ENCODE measurements at places on chromosomes 2 and 18. TPM values are rescaled to one million over a fixed set of nuclear protein-coding genes. Genes with fewer than 3 reads are reported as not detected.

- peak; percentile 49 for DNase-seq
These were observed 49.3 kb upstream of the RAB6D start for GRCh38 chr2:131413148-131413747.

The THSD7B gene
- not detected for total RNA-seq

DNA sequence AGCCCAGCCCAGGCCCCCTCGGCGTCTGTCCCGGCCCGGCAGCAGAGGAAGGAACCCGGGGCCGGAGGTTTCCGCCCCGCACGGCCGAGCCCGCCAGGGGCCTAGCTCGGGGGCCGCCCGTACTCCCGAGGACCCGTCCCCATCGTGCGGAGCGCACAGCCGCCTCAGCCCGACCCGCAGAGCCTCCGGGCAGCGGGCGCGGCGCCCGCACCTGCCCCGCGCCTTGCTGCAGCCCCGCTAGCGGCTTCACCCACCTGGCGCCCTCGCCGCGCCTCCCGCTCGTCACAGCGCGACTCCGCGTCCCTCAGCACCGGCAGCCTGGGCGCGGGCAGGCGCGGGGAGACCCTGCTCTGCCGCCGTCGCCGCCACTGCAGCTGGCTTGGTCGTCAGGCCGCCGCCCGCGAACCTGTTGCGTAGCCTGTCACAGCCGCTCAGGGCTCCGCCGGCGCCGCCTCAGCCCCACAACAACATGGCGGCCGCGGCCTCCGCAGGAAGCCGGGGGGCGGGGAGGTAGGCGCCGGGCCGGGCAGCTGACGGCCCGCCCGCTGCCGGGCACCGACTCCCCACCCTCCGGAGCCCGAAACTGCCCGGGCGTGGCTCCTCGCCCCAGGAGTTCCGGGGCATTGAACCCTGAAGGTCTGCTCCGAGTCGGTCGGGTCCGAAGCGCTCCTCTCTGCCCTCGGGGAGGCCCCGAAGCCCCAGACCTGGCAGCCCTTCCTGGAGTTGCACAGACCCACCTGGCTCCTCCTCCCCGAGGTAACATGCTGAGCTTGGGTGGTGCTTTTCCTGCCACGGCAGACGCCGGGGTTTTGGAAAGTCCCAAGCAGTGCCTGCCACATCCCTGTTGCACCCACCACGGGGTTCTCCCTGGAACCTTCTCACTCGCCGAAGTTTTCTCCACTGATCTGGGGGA lies at the start of gene ITSN2:
Gene ITSN2, minus strand, starts transcription at position 487 of the 913 bp plus-strand sequence. CDS start 32,454 bp downstream, outside the sequence.
- DNase-seq = peak; percentile 89

GRCh38 chr2:99891428-99891780 lies 251.0 kb downstream of the AFF3 start:
- no peak for DNase-seq

The SKOR2 gene
- not detected for total RNA-seq

GRCh38 chr2:44244135-44244871 lies 31.0 kb upstream of the SLC3A1 start:
- DNase-seq = peak; percentile 83

GRCh38 chr2:145874466-145874865 lies 1354.5 kb upstream of the ZEB2 start:
- peak; percentile 14 for DNase-seq

GRCh38 chr18:22668496-22668895 lies 250.8 kb upstream of the CTAGE1 start:
- no peak for DNase-seq

DNA sequence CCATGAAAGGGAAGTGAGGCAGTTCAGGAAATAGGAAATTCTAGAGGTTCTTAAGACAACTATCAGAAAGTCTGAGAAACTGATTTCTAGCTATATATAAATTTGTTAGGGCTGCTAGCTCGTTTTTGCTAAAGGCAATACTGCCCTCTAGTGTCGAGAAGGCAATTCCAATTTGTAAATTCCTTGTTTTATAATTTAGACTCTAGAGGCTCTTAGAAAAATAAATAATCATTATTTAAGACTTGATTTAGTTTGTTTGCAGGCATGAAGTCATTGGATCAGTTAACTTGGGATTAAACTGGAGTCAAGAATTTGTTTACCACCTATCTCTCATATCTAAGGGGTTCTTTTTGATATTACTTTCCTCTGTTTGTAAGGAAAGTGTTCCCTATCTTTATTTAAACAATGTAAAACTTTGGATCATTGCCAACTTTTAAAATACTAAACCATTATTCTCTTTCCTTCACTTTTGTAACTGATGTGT lies 66.2 kb downstream of the ACVR2A start:
- peak; percentile 26 for DNase-seq

The ANKRD30BL gene
- not detected for total RNA-seq

GRCh38 chr2:156659694-156660093 lies 223.5 kb downstream of the GPD2 start:
- no peak for DNase-seq

DNA sequence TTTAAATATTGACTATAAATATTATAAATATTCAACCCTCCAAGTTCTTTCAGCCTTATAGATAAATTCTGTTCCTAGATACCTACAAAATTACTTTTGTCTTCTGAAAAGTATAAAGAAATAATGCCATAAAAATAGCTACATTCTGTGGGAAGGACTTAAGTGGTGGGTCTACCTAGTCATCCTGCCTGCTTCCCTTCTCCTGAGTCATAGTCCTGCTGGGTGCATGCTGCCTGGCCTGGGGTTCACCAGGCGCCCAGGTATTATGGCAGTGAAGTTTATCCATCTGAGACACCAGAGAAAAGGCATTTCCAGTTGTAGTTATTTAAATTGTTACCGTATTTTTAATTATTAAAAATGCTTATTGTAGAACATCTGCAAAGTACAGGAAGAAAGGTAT lies 167.5 kb downstream of the SLC39A10 start:
- no peak for DNase-seq

DNA sequence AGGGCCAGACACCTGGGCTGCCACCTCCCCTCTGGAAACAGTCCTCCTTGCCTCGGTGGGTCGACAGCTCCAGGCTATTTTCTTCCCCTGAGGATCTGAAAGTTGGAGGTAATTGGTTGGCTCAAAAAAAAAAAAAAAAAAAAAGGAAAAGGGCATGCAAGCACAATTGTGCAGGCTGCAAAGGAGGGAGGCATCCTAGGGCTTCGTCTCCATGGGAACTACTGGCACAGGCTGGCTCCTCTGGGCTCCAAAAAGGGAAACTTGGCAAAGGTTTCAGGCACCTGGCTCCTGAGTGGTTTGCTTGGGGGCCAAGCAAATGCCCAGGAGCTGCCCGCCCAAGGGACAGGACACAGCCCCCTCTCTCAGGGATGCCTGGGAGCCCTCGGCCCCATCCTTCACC lies 1.1 kb upstream of the KCNIP3 start:
- no peak for DNase-seq

GRCh38 chr2:10362096-10362897 lies 59.6 kb downstream of the HPCAL1 start:
- no peak for DNase-seq

- no peak for DNase-seq
These were observed 148.5 kb downstream of the MGAT5 start for GRCh38 chr2:134402410-134402809.

DNA sequence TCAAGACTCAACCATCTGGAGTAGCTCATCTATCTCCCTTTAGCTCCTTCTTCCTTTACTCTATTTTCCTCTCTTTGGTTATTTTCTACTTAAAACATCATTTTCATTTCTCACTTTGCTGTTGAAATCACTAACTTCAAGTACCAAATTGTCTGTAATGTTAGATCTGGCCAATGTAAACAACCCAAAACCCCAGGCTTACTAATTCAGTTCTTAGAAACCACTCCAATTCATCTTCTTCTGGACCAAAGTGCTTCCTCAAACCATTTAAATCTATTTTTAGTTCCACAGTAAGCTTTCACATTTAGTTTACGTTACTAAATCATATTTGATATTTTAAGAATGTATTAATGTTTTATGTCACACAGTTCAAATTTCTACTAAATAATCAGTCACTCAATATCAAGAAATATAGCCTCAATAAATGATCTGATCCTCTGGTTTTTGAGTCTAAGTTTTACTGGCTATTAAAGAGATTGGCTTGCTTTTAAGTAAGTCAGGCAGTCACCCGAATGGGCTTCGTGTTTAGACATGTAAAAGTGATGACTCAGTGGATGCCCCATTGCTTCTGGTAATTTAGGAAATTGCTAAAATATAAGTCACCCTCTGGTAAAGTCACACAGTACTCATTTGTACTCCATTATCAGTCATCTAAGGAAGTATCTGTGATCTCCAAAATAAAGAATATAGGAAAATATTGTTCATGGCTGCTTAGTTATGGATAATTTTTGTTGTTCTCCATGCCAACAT lies 527.2 kb upstream of the SOX11 start:
- DNase-seq = peak; percentile 44

The CXCR1 gene
- not detected for total RNA-seq

The NGEF gene
- 72.6 TPM for total RNA-seq

DNA sequence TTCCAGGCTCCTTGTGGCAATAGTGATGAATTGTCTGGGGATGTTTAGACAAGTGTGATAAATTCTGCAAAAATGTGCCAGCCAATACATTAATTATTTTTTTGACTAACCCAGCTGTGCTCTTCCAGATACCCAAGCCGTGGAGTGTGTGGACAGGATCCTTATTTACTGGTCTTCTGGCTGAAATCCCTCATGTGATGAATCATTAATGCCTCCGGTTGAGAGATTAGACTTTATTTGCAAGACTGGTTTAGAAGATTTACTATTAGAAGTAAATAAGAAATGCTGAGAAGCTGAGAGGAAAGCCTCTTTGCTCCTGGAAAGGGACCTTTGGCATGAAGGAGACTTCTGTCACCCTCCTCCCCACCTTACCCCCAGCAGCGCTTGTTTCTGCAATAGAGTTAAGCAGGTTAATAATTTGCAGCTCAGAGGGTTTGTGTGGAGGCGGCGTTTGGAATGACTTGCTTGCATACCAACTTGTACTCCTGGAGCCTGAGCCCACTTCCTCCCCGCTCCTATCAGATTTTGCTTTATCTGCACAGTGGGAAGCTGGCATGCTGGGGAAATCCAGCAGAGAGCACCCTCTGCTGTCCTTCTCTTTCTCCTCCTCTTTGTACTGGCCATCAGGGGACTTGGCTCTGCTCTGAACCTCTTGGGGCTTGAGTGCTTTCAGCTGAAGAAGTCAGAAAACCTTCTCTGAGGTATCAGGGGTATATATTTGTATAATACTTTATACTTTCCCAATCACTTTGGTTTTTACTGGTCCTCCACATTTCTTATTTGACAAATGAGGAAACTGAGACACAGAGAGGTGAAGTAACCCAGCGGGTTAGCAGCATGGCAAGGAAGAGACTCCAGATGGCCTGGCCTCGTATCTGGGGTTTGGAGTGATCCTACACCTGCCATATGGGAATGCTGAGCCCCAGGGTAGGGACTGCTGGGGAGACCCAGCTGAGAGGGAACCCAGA lies 16.3 kb downstream of the SLC3A1 start:
- DNase-seq = peak; percentile 100

The VWA3B gene
- not detected for total RNA-seq

The KCMF1 gene
- total RNA-seq = 42.7 TPM

DNA sequence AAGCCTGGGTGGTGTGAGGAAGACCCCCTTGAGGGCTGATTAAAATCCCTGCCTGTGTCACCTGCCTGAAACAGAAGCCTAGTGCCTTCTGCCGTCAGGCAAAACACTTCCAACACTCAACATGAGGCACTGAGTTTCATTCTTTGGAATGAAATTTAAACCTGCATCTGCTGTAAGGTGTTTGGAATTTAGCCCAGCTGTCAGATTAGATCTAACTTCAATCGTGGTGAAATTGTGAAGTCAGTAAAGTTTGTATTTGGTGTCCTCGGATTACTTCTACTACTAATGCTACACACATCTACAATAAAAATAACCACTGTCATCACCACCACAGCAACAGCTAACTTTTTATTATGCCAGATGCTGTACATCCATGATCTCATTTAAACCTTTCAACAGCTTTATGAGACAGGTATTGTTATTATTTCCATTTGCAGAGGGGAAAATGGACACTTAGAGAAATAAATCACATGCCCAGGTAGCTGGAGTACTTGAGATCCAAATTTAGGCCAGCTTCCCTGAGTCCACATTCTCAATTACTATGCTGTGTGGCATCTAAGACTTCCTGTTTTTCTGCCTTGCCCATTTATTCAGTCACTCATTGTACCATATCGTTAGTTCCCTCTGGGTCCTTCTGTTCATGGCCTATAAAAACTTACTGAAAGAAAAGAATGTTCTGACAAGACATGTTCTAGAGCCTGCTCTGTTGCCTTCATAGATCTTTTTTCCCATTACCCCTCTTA lies 98.2 kb upstream of the GCFC2 start:
- no peak for DNase-seq

GRCh38 chr2:70919672-70920366 lies 15.9 kb upstream of the ATP6V1B1 start:
- DNase-seq = peak; percentile 58

DNA sequence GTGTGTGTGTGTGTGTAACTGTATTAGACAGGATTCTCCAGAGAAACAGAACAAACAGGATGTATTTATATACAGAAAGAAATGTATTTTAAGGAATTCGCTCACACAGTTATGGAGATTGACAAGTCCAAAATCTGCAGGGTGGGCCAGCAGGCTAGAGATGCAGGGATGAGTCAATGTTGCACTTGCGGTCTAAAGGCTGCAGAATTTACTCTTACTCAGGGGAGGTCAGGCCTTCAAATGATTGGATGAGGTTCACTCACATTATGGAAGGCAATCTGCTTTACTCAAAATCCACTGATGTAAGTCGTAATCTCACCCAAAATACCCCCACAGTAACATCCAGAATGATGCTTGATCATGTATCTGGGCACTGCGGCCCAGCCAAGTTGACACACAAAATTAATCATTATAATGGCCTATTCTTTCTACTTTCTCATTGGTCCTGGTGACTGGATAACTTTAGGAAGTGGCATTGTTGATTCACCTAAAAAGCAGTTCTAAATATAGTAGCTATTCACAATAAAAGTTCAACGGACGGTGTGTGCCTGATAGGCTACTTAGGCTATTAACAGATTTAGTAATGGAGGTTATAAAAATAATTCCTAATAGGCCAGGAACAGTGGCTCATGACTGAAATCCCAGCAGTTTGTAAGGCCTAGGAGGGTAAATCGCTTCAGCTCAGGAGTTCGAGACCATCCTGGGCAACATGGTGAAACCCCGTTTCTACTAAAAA lies 40.6 kb upstream of the ACYP2 start:
- DNase-seq = peak; percentile 22

GRCh38 chr2:119795309-119796303 lies 35.9 kb downstream of the PTPN4 start:
- no peak for DNase-seq

The LAMA3 gene
- 19.2 TPM for total RNA-seq

- DNase-seq = no peak
These were observed 249.7 kb downstream of the SP3 start for GRCh38 chr2:173715441-173715840.
